Stimulated activated CD4-positive, alpha-beta T cell treated with anti-CD3 and anti-CD28 coated beads, Interleukin-4, amount 100 ng/mL, for 1 hour (primary cell): ENCODE measurements at places on chromosomes 2 and 18.

DNA sequence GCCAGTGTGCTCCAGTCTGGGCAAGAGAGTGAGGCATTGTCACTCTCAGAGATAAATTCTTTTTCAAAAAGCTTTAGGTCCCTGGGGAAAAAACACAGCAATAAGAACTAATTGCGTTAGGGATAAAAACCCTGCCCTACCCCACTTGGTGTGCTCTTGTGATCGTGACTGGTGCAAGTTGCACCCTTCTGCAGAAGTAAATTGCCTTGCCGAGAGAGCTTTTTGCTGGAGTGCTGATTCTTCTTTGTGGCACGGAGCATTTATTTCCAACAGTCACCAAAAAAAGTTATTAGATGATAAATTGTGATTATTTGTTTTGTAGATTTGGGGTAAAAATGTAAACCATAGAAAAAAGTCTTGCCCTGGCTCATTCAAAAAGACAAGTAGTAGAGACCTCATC lies 12.3 kb upstream of the GPR55 start:
- DNase-seq, result no peak

DNA sequence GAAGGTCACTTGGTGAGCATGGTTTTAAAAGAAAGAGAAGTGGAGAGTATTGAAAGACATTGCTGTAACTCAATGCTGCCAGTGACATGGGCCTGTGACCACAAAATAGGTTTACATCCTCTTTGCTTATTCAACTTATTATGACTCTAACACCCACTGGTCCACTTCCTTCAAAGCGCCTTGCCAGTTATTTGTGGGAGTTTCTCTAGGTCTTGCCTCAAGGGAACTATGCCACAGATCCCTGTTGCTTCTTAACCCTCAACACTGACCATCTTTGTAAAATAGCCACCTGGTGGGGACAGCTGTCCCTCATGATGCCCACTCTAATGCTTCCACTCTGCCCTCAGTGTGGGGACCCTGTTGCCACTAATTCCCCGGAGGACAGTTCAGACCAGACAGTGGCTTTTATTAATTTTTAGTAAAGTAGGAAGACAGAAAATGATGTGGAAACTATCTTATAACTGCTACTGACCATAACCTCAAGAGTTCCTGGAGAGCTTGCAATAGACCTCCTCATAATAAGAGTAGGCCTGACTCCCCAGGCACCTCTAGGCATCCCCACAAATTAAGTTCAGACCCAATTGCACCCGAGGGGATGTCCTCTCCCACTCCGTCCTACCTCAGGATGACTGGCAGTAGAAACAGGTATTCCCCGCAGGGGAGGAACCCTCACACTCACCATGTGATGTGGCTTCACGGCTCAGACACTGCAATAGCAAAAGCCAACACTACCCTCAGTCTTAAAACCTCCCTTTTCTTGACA lies 31.3 kb upstream of the SLC25A52 start:
- no peak for DNase-seq

GRCh38 chr2:31765078-31765945 lies 184.6 kb upstream of the SRD5A2 start:
- DNase-seq, result no peak

DNA sequence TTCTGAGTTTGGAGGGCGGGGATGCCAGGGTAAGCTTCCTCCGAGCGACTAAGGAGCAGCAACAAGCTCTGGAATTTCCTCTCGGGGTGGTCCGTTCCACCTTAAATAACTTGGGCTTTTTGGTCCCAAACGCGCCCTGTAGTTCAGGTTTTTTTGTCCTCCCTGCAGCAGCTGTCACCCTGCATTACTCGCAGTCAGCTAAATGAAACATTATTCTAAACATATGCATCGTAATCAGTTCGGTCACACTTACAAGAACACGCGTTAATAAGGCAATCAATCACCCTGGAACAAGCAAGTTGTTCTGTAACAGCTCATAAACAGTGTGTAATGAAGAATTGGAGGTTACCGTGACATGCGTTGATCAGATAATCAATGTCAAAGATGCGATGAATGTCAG lies 8.3 kb downstream of the EVX2 start:
- DNase-seq, result no peak

DNA sequence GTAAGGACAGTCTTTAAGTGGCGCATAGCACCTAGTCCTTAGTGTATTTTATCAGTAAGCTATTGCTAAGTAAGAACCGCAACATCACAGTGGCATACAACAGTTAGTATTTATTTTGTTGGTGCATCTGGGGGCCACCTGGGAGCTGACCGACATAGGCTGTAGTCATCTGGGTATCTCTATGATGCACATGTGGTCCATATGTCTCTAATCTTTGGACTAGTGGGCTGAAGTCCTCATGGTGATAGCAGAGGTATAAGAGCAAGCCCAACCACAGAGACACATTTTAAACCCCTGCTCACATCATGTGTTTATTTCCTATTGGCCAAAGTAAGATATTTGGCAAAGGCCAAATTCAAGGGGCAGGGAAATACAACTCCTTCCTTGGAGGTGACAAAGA lies 2.9 kb downstream of the CAMKMT start:
- DNase-seq, result no peak

- DNase-seq, result no peak
These were observed 48.6 kb downstream of the TMEM18 start for GRCh38 chr2:628651-629050.

DNA sequence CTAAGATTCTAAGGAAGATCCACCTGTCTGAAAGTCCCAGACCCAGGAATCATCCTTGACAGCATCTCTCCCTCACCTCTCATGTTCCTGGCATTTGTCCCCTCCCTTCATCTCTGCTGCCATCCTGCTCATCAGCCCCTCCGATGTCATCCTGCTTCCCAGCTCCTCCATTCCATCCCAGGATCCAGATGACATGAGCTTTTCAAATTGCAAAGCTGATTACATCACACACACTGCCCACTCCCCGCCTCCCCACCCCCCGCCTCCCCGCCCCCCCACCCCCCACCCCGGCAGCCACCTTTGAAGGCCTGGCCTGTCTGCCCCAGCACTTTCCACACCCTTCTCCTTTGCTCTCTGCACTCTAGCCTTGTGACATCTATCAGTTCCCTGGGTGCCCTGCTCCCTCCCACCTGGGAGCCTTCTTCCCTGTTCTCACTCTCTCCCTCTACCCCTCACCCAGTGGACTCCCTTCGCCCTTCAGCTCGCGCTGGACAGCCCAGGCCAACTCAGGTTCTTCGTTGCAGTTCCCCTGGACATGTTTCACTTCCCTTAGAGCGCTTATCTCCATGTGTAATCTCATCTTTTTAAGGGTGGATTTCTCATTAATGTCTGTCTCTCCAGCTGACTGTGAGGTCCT lies 61.6 kb downstream of the DNMT3A start:
- DNase-seq, result no peak

DNA sequence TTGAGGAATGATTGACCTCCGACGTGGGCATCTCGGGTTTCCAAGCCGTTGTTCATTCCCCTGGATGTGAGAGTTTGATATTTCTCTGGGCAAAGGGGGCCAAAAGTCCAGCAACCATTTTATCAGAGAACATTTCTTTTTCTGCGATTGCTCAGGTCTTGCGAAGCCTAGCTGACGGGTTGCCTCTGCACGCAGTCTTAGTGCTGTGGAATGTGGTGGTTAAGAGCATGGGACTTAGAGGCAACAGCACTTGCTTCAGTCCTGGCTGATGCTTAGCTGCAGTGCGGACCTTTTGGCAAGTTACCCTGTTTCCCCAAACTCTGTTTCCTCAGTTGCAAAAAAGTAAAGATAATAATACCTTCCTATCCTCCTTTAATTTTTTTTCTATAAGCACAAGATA lies 45.0 kb downstream of the FAP start:
- no peak for DNase-seq

DNA sequence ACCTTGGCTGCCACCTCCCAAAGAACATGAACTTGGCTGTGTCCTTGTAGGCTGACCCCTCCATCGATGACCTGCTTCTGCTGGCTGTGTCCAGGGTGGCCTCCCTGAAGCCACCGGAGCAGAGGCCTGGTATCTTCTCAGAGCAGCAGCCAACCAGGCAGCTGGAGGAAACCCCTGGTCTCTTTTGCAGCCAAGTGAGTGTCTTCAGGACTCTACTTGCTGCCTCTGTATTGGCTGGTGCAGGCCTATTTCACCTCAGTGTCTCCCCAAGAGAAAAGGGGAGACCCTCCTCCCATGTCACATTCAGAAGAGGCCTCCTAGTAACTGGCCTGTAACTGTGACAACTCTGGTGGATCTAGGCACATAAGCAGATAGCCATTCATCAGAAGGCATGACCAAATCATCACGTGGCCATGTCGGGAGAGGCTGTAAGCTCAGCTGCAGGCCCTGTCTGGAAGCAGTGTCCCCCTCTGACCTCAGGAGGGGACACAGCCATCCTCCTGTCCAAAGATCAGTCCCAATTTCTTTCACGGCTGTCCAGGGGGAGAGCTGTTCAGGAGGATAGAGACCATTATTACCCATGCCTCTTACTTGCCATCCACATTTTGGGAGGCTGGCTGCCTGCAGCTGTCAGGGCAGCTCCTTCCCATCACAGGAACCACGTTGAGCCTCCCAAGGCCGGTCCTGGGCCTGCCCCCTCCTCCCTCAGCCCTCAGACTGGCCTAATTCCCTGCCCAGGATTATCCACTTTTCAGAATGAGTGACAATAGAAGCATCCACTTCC lies 20.9 kb upstream of the ROCK2 start:
- DNase-seq, result no peak

GRCh38 chr2:221518935-221519625 lies 53.0 kb downstream of the EPHA4 start:
- DNase-seq, result no peak

GRCh38 chr18:69703461-69703860 lies 244.2 kb downstream of the CD226 start:
- no peak for DNase-seq

GRCh38 chr2:239255628-239256349 lies 145.0 kb downstream of the HDAC4 start:
- no peak for DNase-seq
